ENCODE measurements at places on chromosomes 1 and 21.

- DNase-seq: no peak
These were observed 86.8 kb downstream of the SPATA17 start for GRCh38 chr1:217717959-217718358.

DNA sequence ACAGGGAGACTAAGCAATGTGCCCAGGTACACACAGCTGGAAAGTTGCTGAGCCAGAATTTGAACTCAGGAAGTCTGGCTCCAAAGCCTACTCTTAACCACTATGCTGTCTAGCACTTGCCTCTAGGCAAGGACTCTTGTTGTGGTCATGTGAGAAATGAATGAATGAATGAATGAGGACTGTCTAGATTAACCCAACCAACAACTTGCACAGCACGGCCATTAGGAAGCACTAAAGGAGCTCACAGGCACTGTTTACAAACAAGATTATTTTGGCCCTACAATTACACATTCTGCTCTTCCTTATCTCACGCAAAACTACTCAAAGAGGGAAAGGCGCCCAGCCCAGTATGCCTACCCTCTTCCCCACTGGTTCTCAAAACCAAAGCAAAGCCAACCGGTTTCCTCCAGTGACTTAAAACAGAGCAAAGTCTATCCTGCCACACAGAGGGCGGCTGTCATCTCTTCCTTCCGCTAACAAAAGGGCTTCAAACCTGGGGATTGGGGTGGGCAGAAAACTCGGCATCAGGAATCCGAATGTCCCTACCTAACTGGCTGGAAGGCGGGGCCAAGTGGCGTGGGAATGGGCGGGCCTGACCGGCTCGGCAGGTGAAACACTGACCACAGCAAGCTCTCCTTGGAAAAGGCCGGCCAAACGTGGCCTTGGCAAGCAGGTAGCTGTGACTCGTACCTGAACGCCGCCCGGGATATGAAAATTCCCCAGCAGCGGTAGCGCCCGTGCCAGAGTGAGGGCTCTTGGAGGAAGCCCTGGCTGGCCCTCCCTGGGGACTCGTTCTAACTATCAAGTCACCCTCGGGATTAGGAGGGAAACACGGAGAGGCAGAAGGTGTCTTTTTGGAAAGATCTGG, 948 bp downstream of the STK40 start:
- DNase-seq: peak; percentile 29

- DNase-seq: no peak
These were observed 32.1 kb downstream of the FOXD2 start for GRCh38 chr1:47469910-47470309.

GRCh38 chr1:17369466-17369865, 2.5 kb upstream of the PADI6 start:
- peak; percentile 23 for DNase-seq

DNA sequence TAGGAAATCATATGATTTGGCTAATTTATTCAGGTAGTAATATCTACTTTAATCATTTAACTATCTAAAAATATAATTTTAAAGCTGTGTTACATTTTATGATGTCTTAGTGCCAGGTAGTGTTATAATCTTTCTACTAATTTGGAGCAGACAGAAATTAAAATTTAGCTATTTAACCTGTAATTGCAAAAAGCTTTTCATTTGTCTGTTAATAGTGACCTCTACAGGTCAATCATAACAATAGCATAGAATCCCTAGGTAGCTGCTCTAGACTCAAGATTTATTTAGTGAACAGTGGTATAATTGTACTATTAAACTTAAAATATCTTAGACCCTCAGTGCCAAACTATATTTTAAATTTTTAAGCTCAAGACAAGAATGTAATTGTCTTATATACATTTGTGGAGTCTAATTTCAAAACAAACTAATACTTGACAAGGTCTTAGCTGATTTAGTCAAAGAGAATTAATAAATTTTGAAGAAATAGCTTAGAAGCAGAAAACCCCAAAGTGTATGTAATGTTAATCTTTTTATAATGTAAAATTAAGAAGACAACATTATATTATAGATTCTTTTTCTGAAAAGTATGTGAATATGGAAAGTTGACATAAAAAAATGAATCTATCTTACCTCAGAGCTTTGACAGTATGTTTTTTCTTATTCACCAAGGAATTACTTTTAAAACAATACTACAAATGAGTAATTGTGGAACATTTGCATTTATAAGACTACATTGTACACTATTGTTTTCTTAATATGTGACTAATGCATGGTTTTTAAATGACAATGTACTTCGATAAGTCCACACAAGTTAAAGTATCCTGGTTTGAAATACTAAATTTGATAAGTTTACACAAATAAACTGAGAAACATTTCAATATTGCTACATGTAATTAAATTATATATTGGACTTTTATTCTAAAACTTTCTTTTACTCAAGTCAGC, 64.1 kb upstream of the RNPC3 start:
- DNase-seq: peak; percentile 51

DNA sequence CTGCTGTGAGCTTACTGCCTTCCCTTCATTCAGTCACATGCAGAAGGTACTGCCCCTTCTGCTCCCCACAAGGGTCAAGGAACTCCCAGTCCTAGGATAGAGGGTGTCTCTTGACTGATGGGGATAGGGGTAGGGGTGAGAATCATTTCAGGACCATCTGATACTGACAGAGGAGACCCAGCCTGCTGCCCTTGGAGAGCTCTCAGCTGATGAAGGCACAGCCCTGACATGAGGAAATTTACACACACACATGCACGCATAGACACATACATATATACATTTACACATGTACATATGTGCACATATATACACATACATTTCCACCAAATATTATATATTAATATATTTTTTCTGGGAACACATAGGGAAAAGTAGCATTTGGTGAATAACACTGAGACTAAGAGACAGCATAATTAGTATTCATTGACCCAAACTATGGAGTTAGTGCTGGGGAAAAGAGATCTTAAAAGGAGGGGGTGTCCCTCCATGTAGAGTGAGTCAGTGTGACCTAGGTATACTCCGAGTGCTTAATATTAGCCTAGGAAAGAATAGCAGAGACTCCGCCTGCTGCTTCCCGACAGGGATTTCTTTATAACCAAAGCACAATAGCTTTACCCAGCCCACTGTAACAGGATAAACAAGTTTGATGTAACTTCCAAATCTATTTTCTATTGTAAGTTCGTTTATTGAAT, 27.6 kb upstream of the HHAT start:
- DNase-seq: no peak

GRCh38 chr1:164712131-164713036, 153.4 kb downstream of the PBX1 start:
- no peak for DNase-seq

- no peak for DNase-seq
These were observed 6.6 kb downstream of the CAPZA1 start for GRCh38 chr1:112626193-112626592.

DNA sequence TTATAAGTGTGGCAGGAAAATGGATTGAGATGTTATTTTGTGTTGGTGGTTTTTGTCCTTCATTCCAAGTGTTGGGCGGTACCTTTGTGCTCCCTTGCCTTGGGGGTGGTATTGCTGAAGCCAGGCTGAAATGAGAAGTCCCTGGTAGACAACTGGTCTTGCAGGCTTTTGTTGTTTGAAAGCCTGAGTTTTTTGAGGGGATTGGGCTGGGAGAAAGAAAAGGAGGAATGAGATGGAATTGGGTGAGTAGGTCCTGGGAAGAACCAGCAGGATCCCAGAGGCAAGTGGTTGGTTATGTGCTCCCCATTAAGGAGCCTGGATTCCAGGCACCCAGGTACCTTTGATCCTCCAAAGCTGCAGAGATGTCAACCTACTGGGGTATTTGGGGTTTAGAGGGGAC, 93.7 kb upstream of the SLC2A1 start:
- no peak for DNase-seq

DNA sequence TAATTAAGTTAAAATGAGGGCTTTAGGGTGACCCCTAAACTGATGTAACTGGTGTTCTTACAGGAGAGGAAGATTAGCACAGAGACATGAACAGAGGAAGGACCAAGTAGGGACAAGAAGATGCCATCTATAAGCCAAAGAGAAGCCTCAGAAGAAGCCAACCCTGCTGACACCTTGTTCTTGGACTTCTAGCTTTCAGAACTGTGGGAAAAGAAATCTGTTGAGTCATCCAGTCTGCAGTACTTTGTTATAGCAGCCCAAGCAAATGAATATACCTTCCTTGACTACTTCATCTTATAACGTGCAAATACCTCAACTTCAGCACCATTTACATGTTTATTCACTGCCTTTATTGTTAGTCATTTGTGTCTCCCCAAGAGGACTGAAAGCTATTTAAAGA, 3.4 kb downstream of the ZBTB21 start:
- no peak for DNase-seq

DNA sequence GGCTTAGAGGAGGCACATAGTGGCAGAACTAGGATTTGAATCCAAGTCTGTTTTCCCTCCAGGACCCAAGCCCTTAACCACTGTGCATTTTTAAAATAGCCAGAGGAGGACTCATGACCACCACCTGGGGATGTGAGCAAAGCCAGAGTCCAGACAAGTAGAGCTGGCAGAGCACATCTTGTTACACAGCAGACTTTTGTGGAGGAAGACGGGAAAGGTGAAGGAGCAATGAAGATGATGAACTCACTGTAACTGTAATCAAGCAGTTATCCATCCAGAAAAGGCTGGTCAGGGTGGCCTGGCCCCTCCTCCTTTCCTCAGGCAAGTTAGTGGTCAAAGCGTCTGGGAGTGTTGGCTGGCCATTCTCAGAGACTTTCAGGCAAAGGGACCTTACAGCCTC, 50.9 kb downstream of the SLC44A3 start:
- peak; percentile 70 for DNase-seq

DNA sequence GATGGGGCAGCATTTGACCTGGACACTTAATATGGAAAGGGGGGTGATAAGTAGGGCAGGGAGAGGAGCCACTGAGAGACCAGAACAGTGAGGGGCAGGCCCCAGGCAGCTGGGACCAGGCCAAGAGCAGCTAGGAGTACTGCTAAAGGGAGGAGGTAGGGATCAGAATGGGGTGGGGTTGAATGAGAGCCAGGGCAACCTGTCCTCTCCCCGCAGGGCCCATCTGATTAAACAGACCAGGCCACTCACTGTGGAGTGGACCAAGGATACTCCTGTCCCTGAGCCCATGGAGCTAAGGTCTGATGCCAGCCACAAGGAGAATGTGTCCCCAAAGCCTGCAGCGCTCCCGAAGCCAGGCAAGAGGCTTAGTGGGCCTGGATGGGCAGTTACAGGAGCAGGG, 2.1 kb downstream of the C1orf167 start:
- DNase-seq: no peak

DNA sequence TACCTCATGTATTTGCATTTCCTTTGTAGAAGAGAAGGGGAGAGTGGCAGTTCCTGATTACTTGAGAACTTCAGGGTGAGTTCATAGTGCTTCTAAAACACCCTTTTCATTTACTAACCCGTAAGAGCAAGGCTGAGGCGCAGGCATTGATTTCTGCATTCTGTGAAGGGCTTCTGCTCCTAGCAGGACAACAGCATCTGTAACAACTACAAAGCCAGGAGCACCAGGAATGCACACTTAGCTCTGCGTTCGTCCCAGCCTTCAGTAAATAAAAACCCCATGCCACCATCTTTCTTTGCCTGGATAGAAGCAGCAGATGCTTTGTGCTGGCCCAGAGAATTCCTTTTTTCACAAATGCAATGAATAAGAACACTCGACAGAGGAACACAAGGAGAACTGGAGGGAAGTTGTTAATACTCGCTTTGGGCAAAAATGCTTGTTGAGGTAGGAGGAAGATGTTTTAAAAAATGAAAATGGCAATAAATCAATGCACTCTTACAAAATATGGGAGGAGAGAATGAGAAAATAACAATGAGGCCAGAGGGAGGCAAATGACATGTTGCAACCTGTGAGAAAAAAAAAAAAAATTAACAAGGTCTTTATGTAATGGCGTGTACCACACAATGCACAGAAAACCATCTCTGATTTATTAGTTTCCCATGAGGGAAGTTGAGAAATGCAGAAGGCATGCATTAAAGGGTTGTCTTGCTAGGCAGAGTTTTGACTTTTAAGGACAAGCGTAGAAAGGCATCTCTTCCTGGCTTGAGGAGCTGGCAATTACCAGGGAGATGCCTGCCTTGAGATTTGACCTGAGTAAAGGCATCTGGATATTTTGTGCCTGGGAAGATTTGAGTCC, 418.8 kb downstream of the DISC1 start:
- DNase-seq: no peak

GRCh38 chr1:201726700-201727099, 102.3 kb upstream of the IPO9 start:
- DNase-seq: no peak

DNA sequence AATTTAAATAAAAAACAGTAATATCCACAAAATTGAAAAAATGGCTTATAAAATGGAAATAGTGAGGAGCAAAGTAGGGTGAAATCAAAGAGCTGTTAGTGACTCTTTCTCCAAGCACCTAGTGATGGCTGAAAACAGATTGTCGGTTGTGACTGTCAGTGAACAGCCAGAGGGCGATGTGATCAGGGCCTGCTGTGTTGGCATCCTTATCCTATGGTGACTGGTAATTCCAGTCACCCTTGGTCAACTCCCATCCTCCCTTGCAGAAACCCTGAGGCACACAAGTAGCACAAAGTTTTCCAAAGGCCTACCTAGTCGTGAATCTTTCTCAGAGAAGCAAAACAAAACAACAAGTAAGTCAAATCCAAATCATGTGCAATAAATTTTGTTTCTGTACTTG, 599.8 kb upstream of the CXADR start:
- no peak for DNase-seq

GRCh38 chr1:68361346-68361910, 88.3 kb downstream of the RPE65 start:
- peak; percentile 17 for DNase-seq

DNA sequence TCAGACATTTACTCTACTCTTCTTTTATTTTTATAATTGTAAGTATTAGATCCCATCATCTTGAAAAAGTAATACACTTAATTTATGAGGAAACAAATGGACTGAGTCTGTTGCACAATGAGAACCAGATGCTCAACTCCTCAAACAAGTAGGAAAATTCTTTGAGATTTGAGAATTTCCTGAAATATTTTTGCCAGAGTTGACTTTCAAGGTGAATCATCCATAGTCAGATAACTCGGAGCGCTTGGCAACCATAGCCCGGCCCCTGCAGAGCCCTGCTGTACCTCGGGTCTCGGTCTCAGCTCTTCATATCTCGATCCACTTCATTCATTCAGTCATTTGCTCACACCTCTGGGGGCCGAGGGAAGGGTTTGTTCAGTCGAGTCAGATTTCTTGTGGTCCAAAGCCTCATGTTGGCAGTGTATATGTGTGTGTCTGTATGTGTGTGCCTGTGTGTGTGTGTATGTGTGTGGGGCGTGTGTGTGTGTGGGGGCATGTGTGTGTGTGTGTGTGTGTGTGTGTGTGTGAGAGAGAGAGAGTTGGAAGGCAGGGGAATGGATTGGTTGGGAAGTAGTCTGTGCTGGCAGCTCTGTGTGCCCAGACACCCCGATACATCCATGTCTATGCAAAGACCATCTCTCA, 18.1 kb upstream of the PCP4 start:
- DNase-seq: peak; percentile 56

GRCh38 chr1:248750496-248750895, 5.1 kb downstream of the LYPD8 start:
- no peak for DNase-seq

- DNase-seq: no peak
These were observed 244.8 kb upstream of the RGS18 start for GRCh38 chr1:191913260-191913977.
